ENCODE measurements at places on chromosomes 1 and 21.

- peak; percentile 60 for DNase-seq
Measured at GRCh38 chr1:153677718-153678518, 570 bp upstream of the NPR1 start.

- DNase-seq, result no peak
Measured at GRCh38 chr1:211133393-211133835, 534 bp downstream of the KCNH1 start.

GRCh38 chr1:24047110-24047477 lies 64.8 kb downstream of the MYOM3 start:
- no peak for DNase-seq

- no peak for DNase-seq
Measured at GRCh38 chr1:31409946-31410858, 2.8 kb upstream of the SERINC2 start.

GRCh38 chr1:32652244-32652962 lies 1.4 kb downstream of the RBBP4 start:
- no peak for DNase-seq

GRCh38 chr1:92820551-92820950 lies 11.3 kb upstream of the RPL5 start:
- no peak for DNase-seq

- DNase-seq, result no peak
Measured at GRCh38 chr1:43275826-43276620, 6.2 kb downstream of the TMEM125 start.

- DNase-seq, result peak; percentile 67
Measured at GRCh38 chr1:116268211-116268610, 104.8 kb upstream of the ATP1A1 start.

GRCh38 chr1:68339505-68339904 lies 107.2 kb upstream of the WLS start:
- DNase-seq, result no peak

- no peak for DNase-seq
Measured at GRCh38 chr21:17783481-17784179, 35.5 kb downstream of the C21orf91 start.

GRCh38 chr1:29835874-29836273 lies 599.6 kb downstream of the PTPRU start:
- DNase-seq, result no peak

DNA sequence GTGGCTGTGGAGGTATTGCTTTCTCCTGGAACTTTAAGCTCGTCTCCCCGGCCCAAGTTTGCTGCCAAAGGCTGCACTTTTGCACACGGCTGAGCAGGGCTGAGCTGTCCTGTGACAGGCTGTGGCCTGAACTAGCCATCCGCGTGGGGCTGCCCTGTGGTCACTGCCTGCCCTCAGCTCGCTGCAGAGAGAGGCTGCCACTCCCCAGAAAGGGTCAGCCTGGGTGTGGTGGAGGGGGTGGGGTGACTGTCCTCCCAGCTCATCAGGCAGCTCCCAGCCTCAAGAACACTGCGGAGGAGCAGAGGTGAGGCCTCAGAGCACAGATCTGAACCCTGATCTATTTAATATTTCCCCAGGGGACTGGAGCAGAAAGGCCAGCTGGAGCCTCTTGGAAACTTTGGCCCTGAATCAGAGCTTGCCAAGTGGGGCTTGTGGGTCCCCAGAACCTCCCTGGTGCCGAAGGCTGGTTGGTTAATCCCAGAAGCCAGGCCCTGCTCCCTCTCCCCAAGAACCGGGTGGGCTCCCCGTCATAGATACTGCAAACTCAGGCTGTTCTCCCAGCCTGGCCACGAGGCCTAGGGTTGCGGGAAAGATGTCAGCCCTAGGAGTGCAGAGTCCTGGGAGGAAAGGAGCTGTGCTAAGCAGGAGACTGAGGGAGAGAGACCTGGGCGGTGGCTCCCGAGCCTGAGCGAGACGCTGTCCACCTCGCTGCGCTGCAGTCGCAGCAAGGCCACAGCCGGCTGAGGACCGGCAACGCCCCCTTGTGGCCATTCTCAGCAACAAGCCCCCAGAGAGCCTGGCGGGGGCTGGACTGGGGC lies 125.1 kb upstream of the IPO9 start:
- peak; percentile 71 for DNase-seq

DNA sequence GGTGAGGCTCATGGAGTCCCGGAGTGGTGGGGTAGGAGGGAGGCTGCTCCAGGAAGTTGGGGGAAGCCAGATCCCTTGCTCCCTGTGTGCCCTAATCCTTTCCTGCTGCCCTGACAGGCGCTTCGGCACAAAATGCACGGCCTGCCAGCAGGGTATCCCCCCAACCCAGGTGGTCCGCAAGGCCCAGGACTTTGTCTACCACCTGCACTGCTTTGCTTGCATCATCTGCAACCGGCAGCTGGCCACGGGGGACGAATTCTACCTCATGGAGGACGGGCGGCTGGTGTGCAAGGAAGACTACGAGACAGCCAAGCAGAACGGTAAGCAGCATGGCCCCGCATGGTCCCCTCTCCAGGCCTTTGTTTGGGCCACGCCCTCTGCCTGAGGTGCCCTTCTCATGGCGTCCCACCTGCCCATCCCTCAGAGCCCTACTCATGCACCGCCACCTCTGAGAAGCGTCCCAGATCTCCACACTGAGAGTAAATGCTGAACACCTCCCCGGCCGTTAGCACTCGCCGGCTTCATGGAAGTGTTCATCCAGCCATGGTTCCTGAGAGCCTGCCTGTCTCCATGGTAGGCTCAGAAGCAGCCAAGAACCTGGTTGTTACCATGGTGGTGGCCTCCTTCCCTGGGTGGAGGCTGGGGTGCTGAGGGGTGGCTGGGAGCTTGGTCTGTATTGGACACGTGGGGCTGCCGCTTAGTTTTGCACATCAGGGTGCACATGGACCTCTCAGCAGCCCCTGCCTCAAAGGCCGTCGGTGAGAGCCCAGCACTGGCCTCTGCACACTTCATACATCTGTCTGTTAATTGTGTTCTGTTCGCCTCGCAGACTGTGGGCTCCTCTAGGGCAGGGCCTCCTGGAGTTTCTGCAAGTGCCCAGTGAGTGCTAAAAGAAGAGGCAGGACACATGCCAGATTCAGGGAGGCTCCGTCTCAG lies 36.5 kb downstream of the LHX4 start:
- DNase-seq, result no peak

GRCh38 chr21:29164323-29164942 lies 34.0 kb downstream of the MAP3K7CL start:
- peak; percentile 78 for DNase-seq

DNA sequence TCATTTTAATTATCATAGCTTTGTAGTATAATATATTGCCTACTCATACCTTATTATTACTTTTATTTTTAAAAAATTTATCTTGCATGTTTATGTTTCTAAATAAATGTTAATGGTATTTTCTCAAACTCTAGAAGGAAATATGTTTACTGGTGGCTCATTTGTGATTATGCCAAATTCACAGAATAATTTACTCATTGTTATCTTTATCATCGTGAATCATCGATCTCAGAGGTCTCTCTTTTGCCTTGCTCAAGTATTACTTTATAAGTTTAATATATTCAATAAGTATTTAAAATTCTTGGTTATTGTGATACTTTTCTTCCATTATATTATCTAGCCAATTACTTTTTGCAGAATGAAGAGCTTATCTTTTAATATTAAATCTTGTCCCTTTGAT lies 836.7 kb upstream of the ADAMTS5 start:
- DNase-seq, result no peak

GRCh38 chr1:189205863-189206262 lies 1271.8 kb downstream of the BRINP3 start:
- no peak for DNase-seq

DNA sequence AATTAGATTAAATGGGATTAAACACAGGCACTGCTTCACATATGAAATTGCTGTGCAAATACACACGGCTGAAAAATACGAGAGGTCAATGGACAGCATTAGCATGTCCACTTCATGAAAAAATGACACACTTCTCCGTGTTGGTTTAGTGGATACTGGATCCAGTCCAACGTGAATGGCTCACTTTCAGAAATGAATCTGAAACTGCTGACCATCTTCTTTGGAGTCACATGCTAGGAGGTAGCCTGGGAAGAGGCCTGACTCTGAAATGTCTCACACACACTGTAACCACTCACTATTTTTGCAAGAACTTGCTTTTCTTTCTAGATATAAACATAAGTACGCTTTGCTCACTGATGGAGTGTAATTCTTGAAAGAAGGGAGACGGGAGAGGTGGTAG lies 127.3 kb downstream of the HLCS start:
- DNase-seq, result no peak

GRCh38 chr21:43816611-43817071 lies 27.3 kb downstream of the RRP1 start:
- no peak for DNase-seq

DNA sequence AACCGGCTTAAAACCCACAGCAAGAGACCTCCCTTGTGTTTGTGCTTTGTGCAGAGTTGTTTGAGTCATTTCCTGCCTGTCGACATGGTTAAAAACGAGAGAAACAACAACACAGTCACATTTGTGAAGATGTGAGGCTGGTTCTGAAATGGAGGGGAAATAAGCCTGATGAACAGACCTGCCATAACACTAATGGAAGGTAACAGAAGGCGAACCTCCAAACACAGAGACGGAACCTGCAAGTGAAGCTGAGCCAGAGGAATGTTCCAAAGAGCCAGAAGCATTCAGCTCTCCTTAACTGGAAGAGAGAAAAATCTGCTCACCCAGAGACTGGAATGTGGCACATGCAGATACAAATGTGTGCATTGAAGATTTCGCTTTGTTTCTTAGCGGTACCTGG lies 53.2 kb upstream of the RAVER2 start:
- DNase-seq, result no peak

DNA sequence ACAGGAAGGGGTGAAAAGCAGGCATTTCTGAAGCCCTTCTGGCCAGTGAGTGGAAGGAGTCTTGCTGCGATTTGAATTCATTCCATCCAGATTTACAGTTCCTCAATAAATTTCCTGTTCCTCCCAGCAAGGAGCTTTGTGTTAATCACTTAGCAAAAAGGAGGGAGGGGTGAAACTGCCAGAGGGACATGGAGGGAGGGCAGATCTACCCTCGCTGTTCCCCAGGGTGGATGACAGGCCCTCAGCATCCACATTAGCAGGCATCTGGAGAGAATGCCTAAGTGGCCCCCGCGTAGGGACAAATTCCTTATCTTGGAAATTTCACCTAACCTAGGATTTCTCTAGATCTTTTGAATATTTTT lies 1.2 kb downstream of the ETV3 start:
- DNase-seq, result peak; percentile 20

DNA sequence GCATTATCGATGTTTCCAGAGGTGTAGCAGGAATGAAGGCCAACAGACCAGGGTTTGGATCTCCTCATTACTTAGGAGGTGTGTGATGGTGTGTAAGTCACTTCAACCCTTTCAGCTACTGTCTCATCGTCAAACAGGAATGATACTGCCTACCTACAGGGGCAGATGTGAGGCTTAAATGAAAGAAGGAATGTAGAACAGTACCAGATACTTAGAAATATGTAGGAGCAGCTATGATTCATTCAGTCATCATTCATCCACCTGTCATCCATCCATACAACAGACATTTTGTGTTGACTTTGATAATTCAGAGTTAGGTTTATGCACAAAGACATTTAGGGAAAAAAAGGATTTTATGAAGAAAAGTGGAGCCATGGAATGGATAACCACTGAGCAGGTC lies 486.9 kb upstream of the DAB1 start:
- no peak for DNase-seq

DNA sequence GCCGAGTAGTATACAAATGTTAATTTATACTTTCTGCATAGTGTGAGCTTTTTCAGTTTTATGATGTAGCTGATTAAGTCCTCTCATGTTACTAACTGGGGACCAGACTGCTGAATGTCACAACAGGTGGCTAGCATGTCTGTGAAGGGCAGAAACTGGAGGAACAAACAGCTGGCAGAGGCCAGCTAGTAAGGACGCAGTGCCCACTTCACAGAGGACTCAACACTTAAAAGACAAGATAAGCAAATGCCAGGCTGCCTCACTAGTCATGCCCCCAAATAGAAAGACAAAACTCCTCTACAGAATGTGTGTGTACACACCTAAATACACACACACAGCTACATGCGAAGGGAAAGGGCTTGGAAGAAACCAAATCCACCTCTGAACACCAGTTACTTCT lies 73.8 kb upstream of the ZNF678 start:
- no peak for DNase-seq

DNA sequence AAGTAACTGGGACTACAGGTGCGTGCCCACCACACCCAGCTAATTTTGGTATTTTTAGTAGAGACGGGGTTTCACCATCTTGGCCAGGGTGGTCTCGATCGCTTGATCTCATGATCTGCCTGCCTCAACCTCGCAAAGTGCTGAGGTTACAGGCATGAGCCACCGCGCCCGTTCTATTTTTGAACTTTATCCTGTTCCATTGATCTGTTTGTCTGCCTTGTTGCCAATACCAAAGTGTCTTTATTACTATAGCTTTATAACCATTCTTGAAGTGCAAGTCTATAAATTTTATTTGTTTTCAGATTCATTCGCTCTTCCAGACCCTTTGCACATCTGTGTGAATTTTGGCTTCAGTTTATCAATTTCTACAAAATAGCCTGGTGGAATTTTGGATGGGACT lies 28.0 kb downstream of the SYT14 start:
- no peak for DNase-seq

DNA sequence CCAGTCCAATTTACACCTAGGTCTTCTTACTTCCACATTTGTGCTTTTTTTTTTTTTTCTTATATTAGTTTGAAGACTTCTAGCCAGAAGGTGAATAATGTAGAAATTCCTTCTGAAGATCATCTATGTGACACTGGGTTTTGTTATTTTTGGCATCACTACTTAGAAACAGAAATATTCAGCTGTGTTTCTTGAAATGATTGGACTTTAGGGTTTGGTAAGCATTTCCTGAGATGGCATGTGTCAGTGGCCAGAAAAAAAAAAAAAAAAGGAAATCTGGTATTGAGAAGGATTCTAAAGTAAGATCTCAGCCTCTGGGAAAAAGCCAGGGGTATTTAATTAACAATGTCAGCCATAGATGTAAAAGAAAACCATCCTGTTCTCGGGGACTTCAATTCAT lies 43.4 kb upstream of the LRRC8C start:
- no peak for DNase-seq

DNA sequence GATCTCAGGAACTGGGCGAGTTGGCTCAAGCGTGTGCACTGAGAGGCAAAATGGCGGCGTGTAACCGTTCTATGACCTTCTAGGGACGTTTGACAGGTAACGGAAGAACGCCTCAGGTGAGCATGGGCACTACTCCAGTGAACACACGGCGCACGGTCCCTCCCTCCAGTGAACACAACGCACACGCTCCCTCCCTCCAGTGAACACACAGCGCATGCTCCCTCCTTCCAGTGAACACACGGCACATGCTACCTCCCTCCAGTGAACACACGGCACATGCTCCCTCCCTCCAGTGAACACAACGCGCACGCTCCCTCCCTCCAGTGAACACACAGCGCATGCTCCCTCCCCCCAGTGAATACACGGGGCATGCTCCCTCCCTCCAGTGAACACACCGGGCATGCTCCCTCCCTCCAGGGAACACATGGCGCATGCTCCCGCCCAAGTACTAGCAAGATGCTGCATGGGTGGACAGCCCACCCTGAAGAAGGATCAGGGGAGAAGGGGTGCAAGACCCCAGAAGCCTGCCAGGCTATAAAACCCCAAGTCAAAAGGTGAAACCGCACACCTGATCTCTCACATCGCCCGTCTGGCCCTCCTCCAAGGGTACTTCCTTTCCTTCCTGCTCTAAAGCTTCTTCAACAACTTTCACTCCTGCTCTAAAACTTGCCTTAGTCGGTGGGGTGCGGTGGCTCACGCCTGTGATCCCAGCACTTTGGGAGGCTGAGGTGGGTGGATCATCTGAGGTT lies 3.5 kb downstream of the C1orf159 start:
- DNase-seq, result no peak

GRCh38 chr1:194241215-194241614 lies 1054.8 kb upstream of the B3GALT2 start:
- no peak for DNase-seq

GRCh38 chr1:232684371-232685105 lies 54.6 kb upstream of the SIPA1L2 start:
- DNase-seq, result peak; percentile 43
